ENCODE measurements at places on chromosomes 12 and 14.

- DNase-seq: no peak
Measured at GRCh38 chr12:117514016-117514415, 152.6 kb upstream of the NOS1 start.

DNA sequence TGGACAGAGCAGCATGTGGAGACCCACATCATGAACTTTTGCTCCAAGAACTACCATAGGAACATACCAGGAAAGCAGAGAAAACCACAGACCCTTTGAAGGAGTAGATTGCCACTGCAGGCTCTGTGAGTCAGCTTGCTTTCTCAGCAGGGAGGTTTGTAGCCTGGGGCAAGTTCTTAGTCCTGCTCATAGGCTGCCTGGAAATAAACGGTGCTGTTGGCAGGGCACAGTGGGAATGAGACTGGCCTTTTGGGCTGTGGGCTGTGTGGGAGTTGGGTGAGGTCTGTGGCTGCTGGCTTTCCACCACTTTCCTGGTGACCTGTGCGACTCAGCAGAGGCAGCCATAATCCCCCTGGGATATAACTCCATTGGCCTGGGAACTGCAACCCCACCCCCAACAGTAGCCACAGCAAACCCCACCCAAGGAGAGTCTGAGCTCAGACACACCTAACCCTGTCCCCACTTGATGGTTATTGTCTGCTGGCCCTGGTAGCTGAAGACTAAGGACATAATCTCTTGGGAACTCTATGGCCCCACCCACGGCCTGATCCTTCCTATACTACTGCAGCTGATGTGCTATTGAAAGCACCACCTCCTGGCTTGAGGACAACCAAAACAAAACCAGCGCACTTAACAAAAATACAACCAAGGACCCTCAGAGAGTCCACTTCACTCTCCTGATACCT is 192.1 kb upstream of the GARIN6 start:
- no peak for DNase-seq

GRCh38 chr12:75694534-75695268 is 183.3 kb upstream of the KRR1 start:
- no peak for DNase-seq

- DNase-seq: no peak
Measured at GRCh38 chr12:56304872-56305590, 4.9 kb upstream of the CS start.

DNA sequence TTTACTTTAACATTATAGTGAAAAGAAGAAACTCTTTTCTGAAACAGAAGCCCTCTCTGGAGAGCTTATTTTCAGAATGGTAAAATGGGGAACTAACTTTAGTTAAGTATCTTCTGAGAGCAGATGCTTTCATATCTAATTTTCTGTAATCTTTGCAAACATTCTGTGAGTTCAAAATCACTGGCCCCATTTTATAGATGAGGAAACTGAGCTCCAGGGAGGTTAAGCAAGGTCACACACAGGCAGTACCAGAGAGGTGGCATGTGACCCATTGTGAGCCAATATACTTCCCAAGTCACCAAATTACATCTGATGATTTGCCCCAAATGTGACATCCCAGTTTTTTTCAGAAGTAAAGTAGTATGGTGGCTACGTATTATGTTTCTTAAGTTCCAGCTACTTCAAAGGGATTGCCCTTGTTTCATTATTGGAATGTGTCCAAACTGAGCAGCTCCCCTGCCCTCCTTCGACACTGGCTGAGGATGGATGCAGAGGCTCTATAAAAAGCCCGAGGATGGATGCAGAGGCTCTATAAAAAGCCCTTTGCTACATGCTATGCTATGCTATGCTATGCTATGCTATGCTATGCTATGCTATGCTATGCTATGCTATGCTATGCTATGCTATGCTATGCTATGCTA is 36.2 kb upstream of the NUDT4 start:
- no peak for DNase-seq

DNA sequence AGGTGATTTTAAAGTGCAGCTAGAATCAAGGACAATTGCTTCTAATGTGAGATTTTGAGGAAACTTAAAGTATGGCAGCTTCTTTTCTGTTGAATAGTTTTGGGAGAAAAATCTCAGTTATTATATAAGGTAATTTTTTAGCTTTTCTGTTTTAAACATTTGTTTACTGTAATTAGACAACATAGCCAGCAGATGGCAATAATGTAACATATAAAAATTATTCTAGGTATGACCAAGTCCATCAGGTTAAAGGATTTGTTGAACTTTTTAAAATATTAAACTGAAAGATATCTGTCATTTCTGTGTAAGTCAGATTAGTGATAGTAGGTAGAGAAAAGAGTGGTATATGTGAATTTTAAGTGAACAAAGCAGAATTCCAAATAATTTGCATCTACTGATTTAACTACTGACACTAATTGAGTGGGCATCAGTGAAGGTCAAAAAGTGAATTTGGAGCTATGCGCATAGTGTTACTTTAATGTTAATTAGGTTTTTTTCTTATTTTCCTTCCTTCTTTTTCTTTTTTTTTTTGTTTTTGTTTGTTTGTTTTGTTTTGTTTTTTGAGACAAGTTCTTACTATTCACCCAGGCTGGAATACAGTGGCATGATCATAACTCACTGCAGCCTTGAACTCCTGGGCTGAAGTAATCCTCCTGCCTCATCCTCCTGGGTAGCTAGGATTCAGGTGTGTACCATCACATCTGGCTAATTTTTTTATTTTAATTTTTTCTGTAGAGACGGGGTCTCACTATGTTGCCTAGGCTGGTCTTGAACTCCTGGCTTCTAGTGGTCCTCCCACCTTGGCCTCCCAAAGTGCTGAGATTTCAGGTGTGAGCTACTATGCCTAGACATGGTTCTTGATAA is 18.6 kb downstream of the PRORP start:
- no peak for DNase-seq

DNA sequence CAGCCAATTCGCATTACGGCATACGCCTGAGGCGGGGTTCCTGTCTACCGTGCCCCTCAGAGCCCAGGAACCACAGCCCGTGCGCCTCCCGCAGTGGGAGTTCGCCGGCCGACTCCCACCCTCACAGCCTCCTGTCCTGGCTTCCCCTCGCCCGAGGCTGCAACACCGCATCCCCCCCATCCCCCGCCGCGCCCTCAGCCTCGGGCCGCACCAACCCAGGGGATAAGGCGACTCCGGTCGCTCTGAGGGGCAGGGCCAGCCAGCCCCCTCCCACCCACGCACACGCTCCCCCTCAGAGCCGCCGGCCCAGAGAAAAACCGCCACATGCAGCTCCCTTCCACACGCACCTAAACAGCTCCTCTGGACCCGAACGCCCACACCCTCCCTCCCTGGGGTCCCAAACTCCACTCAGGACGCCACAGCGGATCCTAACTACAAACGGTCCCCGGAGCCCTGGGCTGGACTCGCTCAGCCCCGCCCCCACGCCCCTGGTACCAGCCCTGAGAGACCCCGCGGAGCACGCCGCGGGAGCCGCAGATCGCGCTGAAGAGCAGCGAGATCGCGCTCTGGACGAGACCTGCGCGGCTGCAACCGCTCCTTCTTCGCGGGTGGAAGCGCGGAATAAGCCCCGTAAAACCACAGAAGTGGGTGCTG is at the start of gene C14orf39:
C14orf39 (minus strand) TSS at position 466 of the 654 bp plus-strand sequence. CDS start 985 bp downstream, outside the sequence.
- no peak for DNase-seq

GRCh38 chr12:4763549-4763948 is 43.3 kb downstream of the GALNT8 start:
- DNase-seq: no peak

DNA sequence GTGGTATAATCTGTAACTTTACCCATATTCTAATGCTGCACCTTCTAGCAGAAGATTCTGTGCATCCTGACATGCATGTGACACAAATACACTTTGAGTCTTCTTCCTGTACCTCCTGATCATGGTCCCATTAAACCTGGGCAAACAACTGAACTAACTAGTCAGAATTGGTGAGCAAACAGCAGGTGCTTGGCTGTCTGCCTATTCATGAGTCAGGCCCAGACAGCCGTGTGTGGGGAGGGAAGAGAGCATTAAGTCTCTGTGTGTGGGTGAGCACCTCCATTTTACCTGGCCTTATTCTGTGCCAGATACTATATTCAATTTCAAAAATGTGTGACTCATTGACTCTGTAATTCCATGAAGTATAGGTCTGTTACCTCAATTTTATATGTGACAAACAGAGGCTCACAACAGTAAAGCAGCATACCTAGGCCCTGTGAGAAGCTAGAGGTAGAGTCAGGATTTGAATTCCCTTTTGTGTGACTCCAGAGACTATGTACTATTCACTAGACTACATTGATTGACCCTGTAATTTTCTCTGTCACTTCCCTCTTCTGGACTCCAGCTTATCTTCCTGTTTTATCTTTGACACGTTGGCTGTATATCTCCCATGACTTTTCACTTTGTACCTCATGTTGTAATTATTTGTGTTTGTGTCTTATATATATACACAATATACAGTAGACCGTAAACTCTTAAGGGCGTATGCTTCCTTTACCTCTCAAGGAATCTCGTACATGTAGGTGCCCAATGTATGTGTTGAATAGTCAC is 32.2 kb downstream of the SUSD6 start:
- peak; percentile 23 for DNase-seq

- no peak for DNase-seq
Measured at GRCh38 chr14:26996246-26996645, 398.4 kb upstream of the NOVA1 start.

- no peak for DNase-seq
Measured at GRCh38 chr12:9731797-9732196, 1.1 kb downstream of the CLECL1 start.

GRCh38 chr12:11687528-11687927 is 38.1 kb downstream of the ETV6 start:
- DNase-seq: no peak

- DNase-seq: no peak
Measured at GRCh38 chr14:100872259-100873095, 31.0 kb downstream of the RTL1 start.

- no peak for DNase-seq
Measured at GRCh38 chr12:41510470-41510869, 322.4 kb downstream of the PDZRN4 start.

GRCh38 chr14:94536836-94537235 is 24.4 kb upstream of the SERPINA4 start:
- DNase-seq: no peak

DNA sequence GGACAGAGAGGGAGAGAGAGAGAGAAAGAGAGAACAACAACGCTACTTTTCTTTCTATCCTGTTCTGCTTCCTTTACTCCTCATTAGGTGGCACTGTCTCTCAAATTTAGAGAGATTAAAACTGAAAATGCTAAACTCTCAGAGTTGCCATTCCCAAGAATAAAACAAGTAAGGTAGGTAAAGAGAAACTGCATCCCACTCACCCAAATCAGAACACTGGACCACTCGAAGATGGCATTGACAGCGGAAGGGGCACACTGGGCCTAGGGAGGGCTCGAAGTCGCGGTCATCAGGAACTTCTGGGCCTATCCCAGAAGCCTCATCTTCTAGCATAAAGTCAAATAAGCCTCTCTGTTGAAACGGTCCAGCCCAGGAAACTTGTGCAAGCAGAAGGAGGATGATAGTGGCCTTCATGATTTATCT is 4.5 kb downstream of the DCN start:
- DNase-seq: no peak

DNA sequence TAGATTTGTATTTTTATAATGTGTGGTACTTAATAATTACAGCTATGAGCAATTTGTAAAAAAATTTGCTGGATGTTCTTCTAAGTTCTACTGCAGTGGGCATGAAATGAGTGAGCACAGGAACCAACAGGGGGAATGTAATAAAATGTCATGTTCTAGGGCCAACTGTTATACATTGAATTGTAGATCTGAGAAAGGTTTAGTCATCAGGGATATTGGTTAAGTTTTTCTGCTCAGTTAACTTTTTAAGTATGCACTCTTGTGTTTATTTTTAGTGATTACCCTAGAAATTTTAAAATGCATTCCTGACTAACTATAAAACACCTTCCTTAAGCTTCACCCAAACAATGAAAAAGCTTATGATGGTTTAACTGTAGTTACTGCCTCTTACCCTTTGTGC is 101.8 kb downstream of the CAND1 start:
- DNase-seq: no peak

DNA sequence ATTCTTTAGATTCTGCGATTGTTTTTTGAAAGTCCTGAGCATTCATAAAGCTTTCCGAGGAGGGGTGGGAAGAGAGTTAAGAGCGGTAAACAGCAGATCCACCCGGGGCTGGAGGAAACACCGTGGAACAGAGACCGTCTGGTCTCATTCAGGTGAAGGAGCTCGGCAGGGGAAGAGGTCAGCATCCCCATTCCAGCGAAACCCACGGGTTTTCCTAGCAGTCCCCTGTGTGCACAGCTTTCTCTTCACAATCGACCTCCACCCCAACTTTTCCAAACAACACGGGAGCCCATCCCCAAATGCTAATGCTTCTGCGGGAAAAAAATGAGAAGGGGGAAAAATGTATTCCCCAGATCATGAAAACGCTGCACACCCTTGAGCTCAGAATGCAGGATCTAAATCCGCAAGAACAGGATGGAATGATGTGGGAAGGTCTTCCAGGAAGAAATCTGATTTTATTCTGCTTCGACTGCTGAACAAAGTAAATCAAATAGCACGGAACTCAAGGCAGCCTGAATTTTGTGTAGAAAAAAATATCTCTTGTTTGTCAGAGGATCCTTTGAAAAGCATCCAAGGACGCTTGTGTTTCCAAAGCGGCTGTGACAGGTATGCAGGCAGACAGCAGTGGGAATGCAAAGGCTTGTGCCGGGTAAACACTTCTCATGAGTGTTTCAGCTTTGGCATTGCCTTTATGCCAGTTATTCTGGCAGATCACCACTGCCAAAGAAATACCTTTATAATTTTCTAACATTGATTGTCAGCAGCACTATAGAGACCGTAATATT is 128.8 kb downstream of the NDUFA12 start:
- no peak for DNase-seq

GRCh38 chr14:68127166-68127565 is 307.6 kb downstream of the RAD51B start:
- DNase-seq: no peak

GRCh38 chr12:79689477-79690141 is 1.2 kb downstream of the PAWR start:
- DNase-seq: no peak

- DNase-seq: no peak
Measured at GRCh38 chr14:50955373-50956043, 11.2 kb upstream of the PYGL start.

- DNase-seq: no peak
Measured at GRCh38 chr12:94872007-94872653, 131.4 kb downstream of the NDUFA12 start.

- DNase-seq: no peak
Measured at GRCh38 chr12:12797794-12798152, 12.3 kb downstream of the APOLD1 start.

DNA sequence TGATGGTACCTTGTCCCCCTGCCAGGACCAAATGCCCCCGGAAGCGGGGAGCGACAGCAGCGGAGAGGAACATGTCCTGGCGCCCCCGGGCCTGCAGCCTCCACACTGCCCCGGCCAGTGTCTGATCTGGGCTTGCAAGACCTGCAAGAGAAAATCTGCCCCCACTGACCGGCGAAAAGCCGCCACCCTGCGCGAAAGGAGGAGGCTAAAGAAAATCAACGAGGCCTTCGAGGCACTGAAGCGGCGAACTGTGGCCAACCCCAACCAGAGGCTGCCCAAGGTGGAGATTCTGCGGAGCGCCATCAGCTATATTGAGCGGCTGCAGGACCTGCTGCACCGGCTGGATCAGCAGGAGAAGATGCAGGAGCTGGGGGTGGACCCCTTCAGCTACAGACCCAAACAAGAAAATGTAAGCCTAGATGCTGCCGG is 410 bp downstream of the MYF6 start:
- no peak for DNase-seq

- no peak for DNase-seq
Measured at GRCh38 chr12:114069507-114069906, 103.4 kb upstream of the RBM19 start.

GRCh38 chr12:43255522-43256111 is 296.4 kb downstream of the ADAMTS20 start:
- DNase-seq: no peak
